Kidney (tissue), 22 donors: ENCODE measurements at places on chromosomes 2 and 18.

- no peak for DNase-seq
These were observed 7.0 kb downstream of the ASTL start for GRCh38 chr2:96131152-96131812.

DNA sequence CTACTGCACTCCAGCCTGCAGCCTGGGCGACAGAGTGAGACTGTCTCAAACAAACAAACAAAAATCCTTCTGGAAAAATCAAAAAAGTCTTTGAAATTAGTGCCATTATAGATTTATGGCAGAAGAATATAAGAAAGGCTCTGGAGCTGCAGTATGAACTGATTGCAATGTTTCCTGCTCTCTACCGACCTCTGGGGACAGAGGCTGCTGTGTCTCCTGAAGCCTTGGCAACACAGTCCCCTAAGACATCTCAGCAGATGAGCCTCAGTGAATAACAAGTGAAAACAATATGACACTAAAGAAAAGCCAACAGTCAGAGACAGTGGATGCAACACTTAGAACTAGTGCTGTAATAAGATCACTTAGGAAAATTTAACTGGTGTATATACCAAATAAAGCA lies 494.9 kb upstream of the LRATD1 start:
- no peak for DNase-seq

GRCh38 chr2:99336804-99337112 lies 431 bp upstream of the EIF5B start:
- DNase-seq, result no peak

- DNase-seq, result no peak
These were observed 229.6 kb downstream of the LOXHD1 start for GRCh38 chr18:46427216-46427995.

- DNase-seq, result no peak
These were observed 29.5 kb upstream of the SP5 start for GRCh38 chr2:170685591-170685990.

GRCh38 chr2:172999641-173000386 lies 75.8 kb upstream of the MAP3K20 start:
- no peak for DNase-seq

GRCh38 chr2:75547345-75548035 lies 13.2 kb downstream of the EVA1A start:
- DNase-seq, result no peak

GRCh38 chr2:23350792-23351355 lies 34.1 kb upstream of the KLHL29 start:
- DNase-seq, result no peak

GRCh38 chr2:146241023-146241422 lies 1603.8 kb upstream of the ACVR2A start:
- no peak for DNase-seq

DNA sequence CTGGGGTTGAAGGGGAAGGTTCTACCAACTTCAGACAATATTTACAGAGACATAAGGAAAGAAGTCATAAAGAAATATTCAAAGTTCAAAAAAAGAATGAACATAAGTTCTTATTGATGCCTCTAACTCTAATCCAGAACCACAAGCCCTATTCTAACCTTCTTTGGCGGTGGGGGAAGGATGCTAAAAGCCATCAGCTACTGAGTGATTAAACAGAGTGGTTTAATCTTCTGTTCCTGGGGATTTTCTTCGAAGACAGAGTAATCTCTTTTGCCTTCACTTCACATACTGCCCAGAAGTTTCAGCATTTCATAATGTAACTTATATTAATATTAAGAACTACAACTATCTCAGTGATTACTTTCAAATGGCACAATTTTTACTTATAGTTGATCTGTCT lies 51.2 kb upstream of the TXNDC2 start:
- no peak for DNase-seq

DNA sequence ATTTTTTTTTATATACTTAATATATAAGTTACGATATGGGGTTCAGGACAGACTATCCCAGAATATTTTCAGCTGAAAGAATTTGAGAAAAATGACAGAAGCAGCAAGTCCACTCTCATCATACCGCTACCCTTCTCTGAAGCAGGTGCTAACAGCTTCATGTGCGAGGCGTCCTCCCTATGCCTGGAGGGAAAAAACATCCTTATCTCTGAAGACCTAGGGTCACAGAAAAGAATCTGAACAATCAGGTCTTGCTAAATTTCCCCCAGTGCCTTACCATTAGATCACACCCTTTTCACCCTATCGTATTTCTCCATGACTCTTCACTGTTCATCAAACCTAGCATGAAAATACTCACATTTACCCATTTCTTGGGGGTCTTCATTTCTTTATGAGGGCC lies 51.9 kb upstream of the CREB1 start:
- no peak for DNase-seq

- DNase-seq, result no peak
These were observed 263.2 kb downstream of the LTBP1 start for GRCh38 chr2:33209976-33210375.

- peak; percentile 79 for DNase-seq
These were observed 101.4 kb downstream of the HDAC4 start for GRCh38 chr2:239299218-239299939.

DNA sequence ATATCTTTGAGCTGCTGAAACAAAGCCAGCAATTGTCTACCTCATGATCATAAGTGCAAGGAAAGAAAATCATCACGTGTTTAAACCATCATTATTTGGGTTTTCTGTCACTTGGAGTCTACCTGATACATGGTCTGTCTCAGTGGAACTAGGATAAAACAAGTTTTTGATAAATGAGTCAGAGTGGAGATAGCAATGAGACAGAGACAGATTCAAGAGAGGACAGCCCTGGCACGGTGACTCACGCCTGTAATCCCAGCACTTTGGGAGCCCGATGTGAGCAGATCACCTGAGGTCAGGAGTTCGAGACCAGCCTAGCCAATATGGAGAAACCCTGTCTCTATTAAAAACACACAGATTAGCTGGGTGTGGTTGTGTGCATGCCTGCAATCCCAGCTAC lies 93.8 kb downstream of the PMAIP1 start:
- DNase-seq, result no peak

DNA sequence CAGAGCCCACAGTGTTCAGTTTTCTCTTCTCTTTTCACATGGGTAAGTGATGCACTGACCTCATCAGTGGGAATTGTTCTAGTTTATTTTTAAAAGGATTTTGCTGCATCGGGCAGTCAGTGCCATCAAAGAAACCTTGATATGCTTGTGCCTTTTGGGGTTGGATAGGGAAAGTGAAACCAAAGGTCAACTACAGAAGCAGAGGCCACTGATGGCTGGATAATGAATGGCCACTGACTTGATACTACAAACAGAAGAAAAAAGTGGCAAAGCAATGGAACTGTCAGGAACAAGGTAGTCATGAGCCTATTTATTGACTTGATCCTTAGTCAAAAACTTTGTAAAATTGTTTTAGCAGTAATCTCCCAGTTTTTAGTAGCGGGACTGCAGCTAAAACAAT lies 636.3 kb upstream of the ZEB2 start:
- DNase-seq, result no peak

DNA sequence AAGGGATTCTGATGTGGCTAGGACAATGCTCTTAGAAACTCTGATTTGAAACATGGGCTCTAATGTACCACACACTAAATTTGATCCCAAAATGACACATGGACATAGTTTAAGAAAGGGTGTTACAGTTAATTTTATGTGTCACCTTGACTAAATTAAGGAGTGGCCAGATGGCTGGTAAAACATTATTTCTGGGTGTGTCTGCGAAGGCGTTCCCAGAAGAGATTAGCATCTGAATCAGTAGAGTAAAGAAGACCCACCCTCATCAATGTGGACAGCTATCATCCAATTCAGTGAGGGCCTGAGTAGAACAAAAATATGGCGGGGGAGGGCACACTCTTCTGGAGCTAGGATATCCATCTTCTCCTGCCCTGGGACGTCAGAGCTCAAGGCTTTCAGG lies 283.1 kb upstream of the CHAC2 start:
- no peak for DNase-seq

DNA sequence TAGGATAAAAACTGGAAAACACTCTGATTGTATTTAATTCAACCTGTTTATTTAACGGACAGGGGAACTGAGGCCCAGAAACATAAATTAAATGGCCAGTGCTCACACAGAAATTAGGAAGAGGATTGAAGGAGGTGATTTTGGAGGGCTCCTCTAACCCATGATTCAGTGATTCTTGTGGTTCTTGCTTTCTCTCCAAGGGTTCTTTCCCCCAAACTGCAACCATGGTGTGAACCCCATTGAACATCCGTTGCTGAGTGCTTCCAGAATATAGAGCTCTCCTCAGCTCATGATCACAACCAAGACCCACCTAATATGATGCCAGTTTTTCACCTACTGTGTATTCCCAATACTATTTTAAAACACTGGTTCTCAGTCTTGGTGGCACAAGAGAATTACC lies 41.4 kb downstream of the BMP10 start:
- no peak for DNase-seq

- peak; percentile 46 for DNase-seq
These were observed 118.9 kb upstream of the CTNNA2 start for GRCh38 chr2:79393806-79394484.
